Activated T-helper 1 cell treated with anti-CD3 and anti-CD28 coated beads, Interleukin-2, amount 50 U/mL, for 16 hours (primary cell): ENCODE measurements at places on chromosomes 4 and X.

DNA sequence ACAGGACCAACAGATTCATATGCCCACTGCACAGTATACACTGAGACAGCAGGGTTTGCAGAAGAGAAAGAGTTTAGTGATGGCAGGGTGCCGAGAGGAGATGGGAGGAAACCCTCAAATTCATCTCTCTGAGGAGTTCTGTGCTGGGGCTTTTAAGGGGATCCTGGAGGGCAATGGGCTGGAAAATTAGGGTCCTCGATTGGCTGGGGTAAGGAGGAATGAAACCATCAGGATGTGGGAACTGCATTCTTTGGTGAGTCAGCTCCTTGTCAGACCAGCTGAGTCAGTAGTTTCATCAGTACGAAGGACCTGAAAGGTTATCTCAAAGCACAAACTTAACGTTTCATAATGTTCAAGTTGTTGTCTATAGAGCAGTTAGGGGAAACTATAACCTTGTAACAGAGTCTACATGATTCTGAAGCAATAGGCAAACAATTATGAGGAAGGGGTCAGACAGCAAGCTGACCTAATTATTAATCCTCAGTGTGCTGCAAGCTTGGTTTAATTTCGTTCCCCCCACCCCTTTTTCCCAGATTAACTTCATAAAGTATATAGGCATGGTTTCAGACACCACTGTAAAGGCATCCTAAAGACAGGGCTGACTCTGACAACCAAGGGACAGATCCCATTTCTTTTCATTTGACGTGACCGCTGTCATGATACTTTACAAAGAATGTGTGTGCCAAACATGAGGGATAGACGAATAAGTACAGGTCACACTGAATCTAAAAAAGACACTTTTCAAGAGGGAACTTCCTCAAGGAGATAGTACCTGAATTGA is 1.5 kb upstream of the MSMO1 start:
- no peak for DNase-seq

DNA sequence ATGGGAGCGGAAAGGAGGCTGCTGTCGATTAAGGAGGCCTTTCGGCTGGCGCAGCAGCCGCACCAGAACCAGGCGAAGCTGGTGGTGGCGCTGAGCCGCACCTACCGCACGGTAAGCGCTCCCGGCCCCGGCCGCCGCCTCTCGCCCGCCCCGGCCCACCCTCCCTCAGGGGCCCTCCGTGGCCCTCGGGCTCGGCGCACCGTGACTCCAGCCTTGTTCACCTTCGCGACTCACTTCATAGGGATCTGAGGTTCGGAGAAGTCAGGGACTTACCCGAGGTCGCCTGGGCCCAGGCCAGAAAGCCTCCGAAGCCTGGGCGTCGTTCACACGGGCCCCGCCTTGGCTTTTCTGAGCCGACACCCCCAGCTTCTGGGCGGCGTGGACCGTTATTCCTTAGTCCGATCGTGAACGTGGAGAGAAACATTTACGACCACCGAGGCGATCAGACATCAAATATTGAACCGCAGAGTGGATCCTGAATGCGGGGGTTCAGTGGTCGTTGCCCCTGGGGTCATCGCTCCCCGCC is 362 bp downstream of the NCAPG start:
- no peak for DNase-seq

GRCh38 chr4:74919783-74920182 is 13.1 kb upstream of the PARM1 start:
- no peak for DNase-seq

DNA sequence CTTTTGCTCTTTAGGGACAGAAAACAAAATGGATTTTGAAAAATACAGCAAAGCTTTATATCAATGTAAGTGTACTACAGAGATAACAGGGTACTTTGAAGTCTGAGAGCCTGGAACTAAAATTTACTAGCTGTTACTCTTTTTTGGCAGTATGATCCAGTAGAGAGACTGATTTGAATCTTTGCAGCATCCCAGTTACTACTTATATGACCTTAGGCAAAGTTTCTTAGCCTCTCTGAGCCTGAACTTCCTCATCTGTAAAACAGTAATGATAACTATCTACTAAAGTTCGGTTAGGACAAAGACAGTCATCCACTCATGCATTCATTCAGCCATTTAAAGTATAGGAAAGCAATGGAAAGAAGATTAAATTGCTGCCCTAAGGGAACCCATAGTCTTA is 10.1 kb downstream of the BRWD3 start:
- no peak for DNase-seq

DNA sequence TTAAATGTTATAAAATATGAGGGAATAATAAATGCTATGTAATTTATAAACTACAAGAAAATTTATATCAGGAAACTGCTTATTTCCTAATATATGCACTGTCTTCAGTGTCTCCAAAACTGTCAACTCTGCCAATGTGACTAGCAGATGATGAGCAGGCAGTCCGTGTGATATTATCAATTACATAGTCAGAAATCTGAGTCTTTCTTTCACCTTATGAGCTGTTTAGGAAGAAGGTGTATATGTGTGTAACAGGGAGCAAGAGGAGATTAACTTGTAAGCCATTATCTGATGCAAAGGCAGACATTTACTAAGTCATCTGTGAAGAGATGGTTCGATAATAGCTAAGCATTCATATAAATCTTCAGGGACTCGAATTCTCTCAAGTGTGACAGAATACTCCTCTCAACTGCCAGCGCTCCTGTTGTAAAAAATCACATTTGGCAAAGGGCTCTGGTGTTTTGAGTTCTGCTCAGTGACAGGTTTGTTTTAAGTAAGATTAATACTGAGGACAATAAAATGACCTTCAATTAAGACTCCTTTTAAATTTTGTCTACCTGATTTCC is 79.7 kb downstream of the SNCA start:
- no peak for DNase-seq
